ENCODE measurements at places on chromosomes 2 and 18.

DNA sequence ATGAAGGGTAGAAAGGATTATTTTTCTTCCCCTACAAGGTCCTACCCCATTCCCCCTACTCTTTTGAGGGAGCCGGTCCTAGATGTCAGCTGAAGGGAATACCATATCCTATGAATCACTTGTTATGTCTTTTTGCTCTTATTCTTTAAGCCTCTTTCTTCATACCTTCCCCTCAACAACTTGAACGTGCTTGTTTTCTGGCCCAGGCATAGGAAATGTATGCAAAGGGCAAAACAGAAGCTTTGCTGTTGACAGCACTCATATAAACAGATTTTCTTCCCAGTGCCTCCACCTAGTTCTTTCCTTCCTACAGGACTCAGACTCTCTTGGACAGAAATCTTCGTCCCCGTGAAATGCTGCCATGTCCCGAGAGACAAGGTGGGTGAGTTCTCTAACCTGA lies 64.6 kb downstream of the TMEM17 start:
- DNase-seq = no peak

DNA sequence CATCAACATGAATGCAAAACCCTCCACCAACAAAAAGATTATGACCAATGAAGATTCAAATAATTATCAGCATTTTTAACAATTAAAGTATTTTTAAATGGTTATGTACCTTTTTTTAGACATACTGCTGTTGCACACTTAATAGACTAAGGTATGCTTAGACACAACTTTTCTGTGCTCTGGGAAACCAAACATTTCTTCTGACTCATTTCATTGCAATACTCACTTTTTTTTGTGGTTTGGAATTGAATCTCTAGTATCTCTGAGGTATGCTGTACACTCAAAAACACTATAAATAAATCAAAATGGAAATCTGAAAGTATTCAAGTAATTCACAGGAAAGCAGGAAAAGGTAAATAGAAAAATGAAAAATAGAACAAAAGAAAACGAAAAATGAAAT lies 247.9 kb upstream of the POU3F3 start:
- no peak for DNase-seq

DNA sequence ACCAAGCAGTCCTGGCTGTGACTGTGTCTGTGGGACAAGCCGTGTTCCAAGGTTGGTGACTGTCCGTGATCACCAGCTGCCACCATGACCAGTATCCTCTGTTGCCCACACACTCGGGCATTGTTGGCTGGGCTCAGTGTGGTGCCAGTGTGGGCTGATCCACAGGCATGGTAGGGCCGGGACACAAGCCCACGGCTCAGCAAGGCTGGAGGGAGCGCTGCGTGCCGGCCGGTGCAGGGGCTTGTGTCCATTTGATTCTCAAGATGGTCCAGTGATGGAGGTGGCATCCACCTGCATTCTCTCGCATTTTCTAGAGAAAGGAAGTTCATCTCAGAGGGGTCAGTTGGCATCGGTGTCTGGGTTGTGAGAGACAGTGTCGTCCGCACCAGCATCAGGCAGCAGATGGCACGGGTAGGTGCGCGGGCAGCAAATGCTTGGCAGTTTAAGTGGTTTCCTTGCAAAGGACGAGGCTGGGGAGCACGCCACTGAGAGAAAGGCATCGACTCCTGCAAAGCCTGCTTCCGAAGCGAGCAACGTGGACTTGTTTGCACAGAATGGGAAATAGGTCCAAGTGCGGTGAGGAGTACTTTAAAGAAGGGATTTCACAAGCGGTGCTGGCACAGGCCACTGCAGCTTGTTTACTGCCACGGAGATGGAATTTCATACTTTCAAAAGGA lies 20.9 kb downstream of the TWIST2 start:
- no peak for DNase-seq

- no peak for DNase-seq
Measured at GRCh38 chr18:77401173-77401572, 151.5 kb downstream of the GALR1 start.

DNA sequence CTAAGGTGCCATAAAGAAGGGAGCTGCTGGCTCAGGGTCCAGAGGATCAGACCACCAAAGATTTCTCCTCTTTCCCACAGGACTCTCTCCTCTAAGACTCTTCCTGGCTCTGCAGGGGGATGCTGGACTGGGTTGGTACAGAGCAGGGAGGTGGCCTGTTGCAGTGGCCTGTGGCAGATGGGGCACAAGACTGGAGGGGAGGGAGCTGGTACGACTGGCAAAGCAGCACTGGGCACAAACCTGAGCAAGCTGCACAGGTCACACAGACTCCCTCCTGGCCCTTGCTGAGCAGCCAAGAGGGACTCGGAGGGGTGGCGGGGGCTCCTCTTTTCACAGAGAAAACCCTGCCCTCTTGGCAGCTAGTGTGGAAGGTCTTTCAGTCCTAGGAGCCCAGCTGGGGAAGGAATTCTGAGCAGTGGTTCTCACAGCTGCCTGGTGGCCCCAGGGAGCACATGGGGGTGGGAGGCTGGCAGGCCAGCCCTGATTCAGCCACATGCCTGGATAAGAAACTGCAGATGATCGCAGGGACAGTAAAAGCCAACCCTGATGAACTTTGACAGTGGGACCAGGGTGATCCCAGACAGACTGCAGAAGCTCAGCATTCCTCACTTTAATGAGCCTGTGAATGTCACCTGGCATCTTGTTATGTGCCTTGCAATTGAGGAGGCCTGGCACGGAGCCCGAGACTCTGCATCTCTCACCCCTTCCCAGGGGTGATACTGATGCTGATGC lies 32.5 kb upstream of the ACAA2 start:
- DNase-seq = no peak

DNA sequence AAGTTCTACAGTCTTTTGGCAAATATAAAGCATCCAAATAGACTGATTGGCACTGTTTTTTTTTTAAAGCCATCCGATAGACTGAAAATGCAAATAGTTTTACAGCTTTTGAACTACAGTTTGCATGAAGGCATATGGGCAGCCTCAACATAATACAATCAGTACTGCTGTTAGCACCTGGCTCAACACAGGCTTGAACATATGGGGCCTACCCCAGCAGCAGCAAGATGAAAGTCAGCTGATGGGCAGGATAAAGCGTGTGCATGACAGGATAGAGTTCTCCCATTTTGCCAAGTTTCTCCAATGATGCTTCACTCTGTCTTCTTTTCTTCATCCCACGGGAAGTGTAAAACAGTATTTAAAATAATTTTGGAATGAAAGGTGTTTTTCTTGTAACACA lies 1.3 kb upstream of the AKAIN1 start:
- DNase-seq = no peak

DNA sequence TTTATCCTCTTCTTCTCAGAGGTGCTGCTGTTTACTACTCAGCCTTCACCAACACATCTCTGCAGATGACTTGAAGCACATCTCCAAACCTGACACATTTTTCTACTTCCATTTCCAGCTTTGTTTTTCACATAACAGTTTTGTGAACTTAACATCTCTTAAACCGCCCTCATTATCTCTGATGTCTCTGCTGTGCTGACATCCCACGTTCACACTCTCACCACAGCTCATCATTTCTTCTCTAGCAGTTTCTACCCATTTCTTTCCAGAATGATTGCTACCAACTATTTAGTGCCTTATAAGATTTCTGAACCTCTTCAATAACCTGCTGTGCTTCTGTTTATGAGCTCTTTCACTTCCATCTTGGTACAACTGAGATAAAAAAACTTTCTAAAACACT lies 238.0 kb downstream of the PTPRM start:
- no peak for DNase-seq

DNA sequence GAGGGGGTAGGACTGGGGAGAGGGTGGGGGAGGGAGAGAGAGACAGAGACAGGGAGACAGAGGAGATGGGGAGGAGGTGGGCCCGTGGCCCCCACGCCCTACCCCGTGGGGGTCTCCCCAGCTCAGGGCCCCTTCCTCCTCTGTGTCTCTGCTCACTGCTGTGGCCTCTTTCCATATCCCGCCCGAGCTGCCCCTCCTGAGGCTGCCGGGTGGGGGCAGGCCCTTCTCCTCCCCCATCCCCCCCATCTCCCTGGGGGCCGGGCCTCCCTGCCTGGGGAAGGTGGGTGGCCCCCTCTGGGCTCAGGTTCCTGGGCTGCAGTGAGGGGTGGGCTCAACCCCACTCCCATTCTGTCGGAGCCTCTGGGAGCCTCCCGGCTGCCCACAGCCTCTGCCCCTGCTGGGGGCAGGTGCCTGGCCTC lies 332 bp upstream of the PDCD1 start:
- DNase-seq = no peak

- DNase-seq = no peak
Measured at GRCh38 chr2:213500881-213501280, 216.6 kb downstream of the SPAG16 start.

DNA sequence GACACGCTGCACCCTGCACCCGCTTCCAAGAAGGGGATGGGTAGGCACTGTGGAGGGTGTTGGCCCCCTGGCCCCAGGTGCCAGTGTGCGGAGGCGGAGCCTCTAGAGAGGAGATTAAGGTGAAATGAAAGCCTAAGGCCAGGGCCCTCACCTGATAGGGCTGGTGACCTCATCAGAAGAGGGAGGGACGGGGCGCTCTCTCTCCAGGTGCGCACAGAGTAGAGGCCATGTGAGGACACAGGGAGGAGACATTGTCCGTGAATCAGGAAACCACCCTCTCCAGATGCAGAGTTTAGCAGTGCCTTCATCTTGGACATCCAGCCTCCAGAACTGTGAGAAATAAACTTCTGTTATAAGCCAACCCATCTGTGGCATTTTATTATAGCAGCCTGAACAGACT lies 62.3 kb downstream of the PSMG2 start:
- DNase-seq = no peak

- DNase-seq = no peak
Measured at GRCh38 chr2:239164335-239164871, 236.4 kb downstream of the HDAC4 start.

DNA sequence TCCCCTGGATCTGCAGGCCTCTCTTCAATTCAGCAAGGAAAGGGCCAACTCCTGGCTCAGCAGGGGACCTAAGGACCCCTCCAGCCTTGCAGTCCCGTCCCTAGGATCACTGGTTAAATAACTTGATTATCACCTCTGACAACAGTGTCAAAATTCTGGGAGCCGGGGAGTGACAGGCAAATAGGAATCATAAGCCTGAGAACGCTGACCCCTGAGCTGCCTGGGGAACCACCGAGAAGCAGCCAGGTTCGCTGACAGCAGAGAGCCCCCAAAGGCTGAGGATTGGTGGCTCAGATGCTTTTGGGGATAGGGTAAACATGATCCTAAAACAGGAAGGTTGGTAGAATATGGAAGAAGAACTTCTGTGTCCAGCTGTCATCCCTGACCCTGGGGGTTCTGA lies 17.5 kb upstream of the TNS1 start:
- no peak for DNase-seq

GRCh38 chr2:30860003-30860725 lies 52.9 kb upstream of the CAPN13 start:
- DNase-seq = no peak

- no peak for DNase-seq
Measured at GRCh38 chr18:2263303-2263890, 307.9 kb downstream of the METTL4 start.

DNA sequence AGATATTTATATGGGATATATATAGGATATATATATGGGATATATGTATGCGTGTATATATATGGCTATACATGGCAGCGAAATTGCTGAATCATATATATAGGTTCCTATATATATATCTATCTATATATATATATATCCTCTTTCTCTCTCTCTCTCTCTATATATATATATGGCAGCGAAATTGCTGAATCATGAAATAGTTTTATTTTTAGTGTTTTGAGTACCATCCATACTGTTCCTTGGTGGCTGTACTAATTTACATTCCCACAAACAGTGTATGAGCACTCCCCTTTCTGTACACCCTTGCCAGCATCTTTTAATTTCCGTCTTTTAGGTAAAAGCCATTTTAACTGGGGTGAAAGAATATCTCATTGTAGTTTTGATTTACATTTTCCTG lies 397.6 kb upstream of the LINC00305 start:
- no peak for DNase-seq

DNA sequence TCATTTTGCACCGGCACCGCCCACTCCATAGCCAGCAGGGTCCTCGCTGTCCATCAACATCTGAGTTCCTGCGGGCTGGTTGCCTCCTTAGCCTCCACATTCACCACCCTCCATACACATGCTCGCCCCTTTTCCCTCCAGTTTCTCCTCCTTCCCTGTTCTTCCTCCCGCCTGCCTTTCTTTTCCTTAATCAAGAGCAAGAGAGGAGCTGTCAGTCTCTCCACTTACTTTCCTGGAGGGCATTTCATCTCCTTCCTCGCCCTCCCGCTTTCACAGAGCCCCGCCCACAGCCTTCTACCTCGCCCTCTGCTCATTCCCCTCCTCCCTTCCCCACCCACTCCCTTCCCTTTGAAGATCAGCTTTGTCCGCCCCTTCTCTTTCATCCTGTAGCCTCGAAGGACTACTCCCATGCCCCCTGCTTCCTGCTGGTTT lies 13.8 kb upstream of the ZBTB7C start:
- no peak for DNase-seq

DNA sequence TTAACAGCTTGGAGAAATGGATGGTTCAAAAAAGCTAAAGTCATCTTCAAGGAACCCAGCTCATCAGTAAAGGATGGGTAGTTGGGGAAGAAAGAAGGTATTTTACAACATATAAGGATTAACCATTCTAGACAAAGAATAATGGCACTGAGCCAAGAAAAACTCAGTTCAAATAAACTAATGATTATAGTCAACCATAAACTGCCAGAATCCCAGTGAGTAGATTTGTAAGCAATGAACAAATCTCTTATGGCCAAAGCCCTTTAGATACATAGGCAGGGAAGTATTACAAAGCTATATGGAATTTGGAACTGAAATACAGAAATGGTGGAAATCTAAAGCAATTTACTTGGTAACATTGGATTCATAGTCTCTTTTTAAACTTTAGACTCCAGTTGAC lies 92.4 kb upstream of the ZFP36L2 start:
- DNase-seq = no peak

DNA sequence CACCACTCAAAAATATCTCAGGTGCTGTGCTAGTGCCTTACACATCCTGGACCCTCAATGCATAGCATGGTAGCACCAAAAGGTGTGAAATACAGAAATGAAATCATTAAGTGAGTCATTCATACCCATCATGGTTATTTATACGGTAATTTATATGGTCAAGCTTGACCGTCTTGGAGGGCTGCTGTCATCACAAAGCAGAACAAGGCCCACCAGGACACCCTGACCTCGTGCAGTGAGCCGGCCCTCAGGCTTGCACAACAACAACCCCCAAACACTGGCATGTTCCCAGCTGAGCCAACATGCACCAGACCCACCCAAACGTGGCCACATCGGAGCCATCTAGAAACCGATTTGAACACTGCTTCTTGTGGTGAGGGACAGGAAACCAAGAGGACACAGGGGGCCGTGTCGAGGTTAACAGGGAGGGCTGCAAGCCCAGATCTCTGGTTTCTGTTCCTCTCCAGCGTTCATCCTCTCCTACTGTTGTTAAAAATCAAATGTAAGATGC lies 378.5 kb upstream of the ID2 start:
- DNase-seq = peak; percentile 21

- no peak for DNase-seq
Measured at GRCh38 chr2:40606862-40607261, 155.0 kb upstream of the SLC8A1 start.
